NCI-H510A (cell line): ENCODE measurements at places on chromosomes 1 and 21.

GRCh38 chr1:183567584-183567983 lies 22.7 kb downstream of the NCF2 start:
- DNase-seq = no peak

DNA sequence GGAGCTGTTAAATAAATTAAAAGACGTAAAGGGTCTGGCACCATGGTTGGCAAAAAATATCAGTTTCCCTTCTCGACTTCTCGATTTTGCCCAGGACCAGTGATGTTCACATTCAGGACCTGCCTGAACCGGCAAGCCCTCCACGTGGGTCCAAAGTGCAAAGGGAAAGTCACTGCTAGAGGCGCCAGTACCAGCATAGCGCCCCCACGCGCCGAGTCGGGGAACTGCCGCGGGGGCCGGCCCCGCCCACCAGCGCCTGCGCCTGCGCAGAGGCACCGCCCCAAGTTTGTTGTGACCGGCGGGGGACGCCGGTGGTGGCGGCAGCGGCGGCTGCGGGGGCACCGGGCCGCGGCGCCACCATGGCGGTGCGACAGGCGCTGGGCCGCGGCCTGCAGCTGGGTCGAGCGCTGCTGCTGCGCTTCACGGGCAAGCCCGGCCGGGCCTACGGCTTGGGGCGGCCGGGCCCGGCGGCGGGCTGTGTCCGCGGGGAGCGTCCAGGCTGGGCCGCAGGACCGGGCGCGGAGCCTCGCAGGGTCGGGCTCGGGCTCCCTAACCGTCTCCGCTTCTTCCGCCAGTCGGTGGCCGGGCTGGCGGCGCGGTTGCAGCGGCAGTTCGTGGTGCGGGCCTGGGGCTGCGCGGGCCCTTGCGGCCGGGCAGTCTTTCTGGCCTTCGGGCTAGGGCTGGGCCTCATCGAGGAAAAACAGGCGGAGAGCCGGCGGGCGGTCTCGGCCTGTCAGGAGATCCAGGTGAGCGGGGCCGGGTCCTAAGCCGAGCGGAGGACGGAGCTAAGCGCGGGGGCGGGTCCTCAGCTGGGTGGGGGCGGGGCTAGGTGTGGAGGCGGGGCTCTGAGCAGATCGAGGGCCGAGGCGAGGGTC lies at the start of gene PINK1:
Gene PINK1, plus strand, starts transcription at position 269 of the 875 bp plus-strand sequence. Its CDS starts 91 bp downstream, at position 360.
- DNase-seq = peak; percentile 92

DNA sequence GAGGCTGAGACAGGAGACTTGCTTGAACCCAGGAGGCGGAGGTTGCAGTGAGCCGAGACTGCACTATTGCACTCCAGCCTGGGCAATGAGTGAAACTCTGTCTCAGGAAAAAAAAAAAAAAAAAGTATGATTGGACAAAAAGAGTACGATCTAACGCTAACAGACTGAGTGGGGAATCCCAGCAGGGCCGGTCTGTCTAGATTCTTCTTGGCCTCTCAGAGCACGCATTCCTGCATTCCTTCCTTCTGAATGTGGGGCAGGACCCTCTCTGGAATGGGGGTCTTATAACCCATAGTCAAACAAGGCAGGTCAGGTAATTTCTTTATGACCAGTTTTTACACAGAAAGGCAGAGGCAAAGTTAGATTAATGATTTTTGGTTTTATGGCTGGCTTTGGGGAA lies 92.0 kb upstream of the PPM1J start:
- DNase-seq = no peak

DNA sequence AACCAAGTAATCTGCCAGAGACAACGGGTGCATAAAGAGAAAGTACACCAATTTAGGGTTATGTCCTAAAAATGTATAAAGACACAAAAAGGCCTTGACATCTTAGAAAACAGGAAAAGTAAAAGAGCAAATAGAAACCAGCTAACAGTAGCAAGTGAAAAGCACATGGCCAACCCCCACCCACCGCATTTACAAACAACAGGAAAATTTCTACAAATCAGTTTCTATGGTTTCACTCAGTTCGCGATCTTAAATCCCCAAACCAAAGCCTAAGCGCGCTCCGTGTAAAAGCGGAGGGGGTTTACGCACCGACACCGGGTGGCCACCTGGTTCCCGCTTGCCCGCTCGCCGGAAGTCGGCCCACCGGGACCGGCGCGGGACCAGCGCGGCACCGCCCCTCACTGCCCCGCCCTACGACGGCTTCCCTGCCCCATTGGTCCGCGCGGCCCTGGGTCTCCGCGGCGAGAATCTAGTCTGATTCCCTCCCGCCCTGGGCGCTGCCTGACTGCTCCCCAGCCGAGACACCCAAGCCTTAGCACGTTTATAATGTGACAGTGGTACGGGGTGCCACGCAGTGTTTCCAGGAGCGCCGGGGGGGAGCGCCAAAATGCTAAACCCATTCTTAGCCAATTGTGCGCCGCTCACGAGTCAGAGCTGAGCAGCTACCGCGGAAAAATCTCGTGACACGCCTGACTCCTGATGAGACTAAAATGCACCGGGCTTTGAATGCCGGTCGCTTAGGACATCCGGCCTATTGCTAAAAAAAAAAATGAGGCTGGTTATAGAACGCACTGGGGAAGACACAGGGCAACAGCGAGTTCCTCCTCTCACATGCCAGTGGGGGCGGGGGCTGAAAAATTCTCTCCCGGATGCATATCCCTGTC lies at the start of gene GART:
Gene GART, minus strand, starts transcription at position 362 of the 884 bp plus-strand sequence. CDS start 2,802 bp downstream, outside the sequence.
- peak; percentile 82 for DNase-seq

DNA sequence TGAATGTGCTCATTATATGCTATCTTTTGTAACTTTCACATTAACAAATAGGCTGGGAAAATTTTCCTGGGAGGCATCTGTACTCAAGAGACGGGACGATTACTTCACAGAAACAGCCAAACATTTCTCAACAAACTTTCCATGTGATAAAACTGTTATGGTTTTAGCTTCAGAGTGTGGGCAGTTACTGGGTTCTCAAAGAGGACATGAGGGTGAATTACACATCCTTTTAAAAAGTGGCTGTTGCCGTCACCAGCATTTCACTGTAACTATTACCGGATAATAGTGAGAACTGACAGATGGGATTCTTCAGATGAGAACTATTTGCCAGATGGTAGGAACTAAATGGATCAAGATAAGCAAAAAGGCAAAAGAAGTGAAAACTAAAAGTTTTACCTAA lies 109.1 kb downstream of the APP start:
- DNase-seq = no peak

- DNase-seq = no peak
These were observed 18.8 kb downstream of the TMPRSS15 start for GRCh38 chr21:18384771-18385170.

DNA sequence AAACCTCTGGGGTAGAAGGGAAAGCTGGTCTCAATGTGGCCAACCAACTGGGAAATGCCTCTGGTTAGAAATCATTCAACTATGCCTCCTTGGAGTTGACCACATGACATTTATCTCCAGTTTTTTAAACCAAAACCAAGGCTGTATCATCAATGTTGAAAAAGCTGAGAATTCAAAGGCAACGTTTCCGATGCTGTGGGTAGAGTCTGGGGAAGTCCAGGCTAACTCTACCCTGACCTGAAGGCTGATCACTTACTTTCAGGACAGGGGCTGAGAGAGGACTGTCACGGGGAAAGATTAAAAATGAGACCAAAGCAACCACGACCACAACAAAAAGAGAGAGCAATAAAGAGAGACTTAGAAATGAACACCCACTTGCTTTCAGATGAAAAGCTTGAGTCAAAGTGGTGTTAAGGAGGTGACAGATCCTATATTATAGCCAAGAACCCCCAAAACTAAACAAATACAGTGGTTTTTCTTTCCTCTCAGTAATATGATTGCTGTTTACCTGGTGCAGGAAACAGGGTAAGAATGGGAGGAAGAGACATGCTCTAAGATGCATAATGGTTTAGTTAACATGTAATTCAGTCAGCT lies 90.8 kb upstream of the TNFSF4 start:
- no peak for DNase-seq

GRCh38 chr1:7422081-7422480 lies 349.0 kb upstream of the VAMP3 start:
- no peak for DNase-seq

DNA sequence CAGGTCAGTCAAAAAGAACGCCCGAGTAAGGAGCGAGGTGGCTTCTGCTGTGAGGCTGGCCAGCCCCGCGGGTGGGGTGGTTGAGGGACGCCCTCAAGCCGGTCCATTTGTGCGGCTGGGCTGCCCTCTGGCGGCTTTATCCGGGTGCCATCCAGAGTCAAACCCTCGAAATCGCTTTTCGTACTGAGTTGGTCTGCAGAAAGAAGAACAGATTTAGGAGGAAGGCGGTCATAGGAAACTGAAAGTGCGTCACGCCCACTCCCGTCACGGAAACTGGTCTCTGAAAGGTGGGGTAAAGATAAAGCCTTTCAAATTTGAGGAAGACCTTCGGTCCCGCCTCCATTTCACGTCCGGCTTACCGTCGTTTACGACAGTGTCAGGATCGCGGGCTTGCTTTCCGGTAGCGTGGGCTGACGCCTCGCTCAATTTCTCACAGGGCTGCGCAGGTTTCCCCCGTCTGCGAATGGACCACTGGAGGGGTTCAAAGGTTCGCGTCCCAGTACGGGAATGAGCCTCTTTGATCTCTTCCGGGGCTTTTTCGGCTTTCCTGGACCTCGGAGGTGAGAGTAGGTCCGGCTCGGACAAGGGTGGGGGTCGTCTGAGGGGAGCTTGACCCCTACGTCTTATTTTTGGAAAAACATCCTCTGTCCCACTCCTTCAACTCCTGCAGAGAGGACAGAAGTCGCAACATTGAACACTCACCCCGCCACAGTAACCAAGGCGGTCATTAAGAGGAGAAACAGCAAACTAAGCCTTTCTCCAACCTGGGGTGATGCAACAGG lies at the start of gene HAX1:
Gene HAX1, plus strand, starts transcription at position 413 of the 782 bp plus-strand sequence. Its CDS starts 95 bp downstream, at position 508.
- DNase-seq = peak; percentile 91

DNA sequence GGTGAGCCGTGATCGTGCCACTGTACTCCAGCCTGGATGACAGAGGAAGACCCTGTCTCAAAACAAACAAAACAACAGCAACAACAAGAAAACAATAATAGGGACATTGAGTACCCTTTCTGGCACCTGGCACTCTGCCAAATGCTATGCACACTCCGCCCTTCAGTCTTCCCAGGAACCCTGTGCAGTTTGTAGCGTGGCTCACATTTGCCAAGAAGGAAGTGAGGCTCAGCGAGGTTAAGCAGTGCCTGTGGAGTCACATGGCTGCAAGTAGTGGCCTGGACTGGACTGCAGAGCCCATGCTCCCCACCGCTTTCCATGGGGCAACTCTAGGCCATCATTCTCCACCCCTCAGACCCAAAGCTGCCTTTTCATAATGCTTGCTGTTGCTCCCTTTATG lies 5.3 kb upstream of the EVA1B start:
- DNase-seq = peak; percentile 77

- DNase-seq = no peak
These were observed 724.6 kb downstream of the PTPRU start for GRCh38 chr1:29960876-29961275.

DNA sequence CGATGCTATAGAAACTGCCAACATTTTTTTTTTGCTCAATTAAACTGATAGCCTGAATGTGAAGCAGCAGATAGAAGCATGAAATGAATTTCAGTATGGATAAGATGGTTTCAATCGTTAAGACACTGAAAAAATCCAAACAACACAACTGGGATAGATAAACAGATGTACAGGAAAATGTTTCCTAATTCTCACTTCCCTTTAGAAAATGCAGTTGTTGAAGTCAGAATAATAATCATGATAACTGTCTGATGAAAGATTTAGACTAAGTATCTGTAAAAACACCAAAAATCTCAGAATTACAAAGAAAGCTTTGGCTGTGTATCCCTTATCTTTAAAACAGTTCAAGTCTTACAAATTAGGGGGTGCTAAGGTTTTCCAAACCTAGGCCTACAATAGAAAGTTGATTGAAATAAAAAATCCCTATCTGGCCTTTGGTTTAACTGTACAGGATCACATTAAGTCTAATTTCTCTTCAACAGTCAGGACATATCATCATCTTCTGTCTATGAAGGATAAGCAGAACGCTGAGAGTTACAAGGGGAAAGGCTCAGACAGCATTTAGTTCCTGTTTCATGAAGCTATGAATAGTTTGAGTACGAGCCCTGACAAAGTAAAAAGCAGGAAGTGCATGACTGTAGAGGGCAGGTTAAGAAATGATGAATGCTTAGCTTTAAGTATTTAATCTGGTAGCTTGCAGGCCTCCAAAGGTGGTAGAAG lies 203.2 kb downstream of the APP start:
- no peak for DNase-seq

DNA sequence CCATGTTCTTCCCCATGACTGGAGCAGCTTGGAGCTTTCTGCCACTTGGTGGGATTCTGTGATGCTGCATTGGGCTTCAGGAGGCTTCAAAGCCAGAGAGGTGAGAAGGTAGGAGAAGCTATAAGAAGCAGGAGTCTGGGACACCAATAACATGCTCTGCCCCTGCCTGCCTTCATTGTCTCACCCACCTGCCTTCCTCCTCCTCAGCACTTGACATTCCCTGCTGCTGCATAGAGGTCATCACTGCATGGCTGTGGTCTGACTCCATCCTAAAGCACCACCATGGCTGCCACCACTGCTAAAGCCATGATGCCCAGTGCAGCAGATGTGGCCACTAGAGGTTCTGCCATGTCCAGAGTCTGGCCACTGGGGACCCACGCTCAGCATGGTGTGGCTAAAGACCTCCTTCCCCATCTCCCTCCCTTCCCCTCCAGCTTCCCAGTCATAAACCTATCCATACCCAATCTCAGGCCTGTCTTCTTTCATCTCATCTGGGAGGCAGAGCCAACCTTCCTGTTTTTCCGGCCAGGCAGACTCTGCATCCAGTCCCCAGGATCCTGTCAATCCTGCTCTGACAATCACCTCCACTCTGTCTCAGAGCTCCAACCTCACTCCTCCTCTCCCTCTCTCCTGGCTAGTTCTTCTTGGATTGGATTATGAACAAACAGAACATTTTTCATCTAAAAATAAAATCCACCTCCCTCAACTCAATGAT lies 285.1 kb upstream of the POU3F1 start:
- DNase-seq = no peak

DNA sequence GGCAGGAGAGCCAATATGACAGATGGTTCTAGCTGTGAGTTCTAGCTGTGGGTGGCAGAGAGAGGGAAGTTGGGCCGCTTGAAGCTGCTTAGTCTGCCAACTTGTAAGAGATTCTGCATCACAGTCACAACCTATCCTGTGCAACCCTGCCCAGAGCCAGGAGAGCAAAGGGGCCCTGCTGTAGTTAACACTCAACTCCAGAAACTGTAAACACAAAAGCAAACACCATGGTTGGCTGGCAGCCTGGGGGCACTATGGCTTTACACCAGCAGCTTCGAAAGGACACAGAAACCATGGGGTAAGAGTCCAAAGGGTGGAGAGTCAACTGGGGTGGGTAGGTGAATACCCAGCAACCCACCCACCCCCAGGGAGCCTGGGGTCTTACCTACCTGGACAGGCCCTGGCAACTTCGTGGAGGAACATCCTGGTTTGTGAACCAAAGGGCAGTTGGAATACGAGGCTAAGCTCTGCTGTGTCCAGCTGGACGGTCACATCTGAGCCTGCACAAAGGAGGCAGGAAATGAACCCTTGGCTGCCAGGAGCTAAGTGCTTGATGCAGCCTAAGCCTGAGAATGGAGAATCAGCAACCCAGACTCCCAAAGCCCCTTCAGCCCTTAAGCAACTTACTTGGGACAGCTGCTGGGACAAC lies 6.4 kb downstream of the INPP5B start:
- peak; percentile 100 for DNase-seq
